Breast epithelium (tissue), 4 donors: ENCODE measurements at places on chromosomes 2 and 18. TPM values are rescaled to one million over a fixed set of nuclear protein-coding genes. Genes with fewer than 3 reads are reported as not detected.

DNA sequence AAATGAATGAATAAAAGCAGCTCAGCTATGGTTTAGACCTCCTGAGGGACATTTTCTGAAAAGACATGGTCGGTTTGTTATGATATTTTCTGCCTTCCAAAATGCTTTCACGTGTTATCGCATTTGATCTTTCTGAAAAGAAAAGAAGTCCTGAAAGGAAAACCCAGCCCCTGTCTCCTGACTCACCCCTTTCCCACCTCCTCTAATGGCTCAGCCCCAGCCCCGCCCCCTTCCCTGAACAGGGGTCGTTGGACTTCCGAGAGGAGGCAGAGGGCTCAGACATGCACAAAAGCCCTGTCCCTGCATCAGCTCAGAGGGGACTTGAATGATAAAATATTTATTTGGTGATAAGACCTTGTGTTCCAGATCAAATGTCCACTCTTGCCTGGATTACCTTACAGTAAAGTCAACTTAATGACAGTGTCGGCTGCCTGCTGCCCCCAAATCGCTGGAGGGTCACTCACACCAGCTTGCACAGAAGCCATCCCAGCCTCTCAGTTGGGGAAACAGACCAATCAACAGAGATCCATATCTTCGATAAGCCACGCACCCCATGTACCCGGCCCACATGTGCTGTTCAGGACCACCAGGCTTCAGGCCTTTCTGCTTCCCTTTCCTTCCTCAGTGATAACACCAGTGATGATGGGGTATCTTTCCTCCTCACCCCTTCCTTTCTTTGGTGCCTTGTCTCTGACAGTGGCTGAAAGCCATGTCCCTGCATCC lies 69.6 kb downstream of the CLHC1 start:
- no peak for DNase-seq
- H3K27me3 ChIP-seq = no peaks in the 10 kb centered on the region
- no peak overlapping the region for H3K4me3 ChIP-seq

DNA sequence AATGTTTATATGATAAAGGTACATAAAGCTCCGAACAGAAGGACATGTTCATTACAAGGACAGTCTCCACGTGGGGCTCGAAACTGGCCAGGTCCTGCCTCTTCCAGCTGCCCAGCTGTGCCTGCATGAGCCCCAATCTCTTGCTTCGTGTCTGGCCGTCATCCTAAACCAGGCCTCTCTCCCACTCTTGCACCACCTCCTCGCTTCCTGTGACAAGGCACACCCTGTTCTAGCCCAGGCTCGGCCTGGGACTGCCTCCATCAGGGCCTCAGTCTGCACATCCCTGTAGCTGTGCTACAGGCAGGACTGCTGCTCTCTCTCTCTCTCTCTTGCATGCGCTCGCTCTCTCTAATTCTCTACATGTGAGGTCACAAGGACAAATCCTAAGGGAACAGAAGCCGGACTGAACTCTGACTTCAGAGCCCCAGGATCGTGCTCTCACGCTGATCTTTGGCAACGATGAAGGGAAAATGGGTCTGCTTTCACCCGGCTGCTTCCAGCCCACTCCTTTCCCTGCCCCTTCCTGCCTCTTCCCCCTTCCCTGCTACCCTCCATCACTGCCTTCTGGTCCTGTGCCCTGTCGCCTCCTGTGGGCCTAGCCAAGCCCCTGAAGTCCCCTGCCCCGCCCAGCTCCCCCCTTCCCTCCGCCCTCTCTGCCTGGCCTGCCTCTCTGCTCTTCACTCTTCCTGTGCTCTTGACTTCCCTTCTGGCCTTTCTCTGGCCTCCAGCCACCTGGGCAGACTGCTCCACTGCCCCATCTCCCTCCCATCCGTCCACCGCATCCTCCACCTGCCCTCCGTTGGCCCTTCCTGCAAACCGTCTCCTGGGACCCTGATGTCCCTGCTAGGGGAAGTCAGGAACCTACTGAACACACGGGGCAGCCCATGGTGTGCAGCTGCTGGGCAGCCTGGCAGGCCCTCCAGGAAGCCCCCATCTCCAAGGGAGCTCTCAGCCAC lies 7.8 kb upstream of the GPR55 start:
- H3K4me3 ChIP-seq = no peak overlapping the region
- no peak for DNase-seq
- no peaks in the 10 kb centered on the region for H3K27me3 ChIP-seq
- no peaks in the 10 kb centered on the region for H3K36me3 ChIP-seq
- H3K4me1 ChIP-seq = no peaks in the 10 kb centered on the region
- peak overlapping the region; percentile 32 for H3K27ac ChIP-seq

DNA sequence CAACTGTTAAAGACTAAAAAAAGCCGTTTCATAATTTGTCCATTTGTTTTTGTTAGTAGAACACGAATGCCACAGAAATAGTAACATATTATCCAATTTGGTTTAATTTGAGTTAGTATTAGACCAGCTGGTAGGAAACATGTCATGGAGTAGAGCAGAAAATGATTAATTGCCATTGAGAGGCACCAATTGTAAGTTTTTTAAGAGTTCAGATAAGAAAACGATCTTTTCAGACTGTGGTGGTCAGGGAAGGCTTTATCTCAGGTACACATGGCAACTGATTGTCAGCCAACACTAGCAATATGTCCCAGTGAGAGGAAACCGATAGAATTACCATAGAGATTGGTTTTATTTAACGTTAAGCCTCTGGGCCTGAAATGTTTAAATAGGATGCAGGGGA lies 438.2 kb upstream of the MAP2 start:
- no peaks in the 10 kb centered on the region for H3K36me3 ChIP-seq
- H3K27ac ChIP-seq = no peak overlapping the region
- H3K4me1 ChIP-seq = no peaks in the 10 kb centered on the region
- no peak overlapping the region for H3K4me3 ChIP-seq
- no peaks in the 10 kb centered on the region for H3K27me3 ChIP-seq

DNA sequence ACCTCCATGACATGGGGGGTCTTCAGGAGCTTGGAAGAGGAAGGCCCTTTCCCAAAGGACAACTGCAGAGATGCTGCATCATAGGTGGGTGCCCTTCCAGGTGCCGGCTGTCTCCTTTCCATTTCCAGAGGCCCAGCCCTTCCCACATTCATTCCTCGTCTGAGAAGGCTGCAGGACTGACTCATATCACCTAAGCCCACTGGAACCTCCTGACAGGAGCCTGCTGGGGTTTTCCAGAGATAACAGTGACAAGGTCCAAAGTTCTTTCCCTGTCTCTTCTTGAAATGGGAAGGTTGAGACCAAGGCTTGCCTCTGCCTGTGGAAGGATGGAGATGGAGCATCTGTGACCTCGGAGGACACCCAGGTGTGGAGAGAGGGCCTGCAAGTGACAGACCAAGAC lies 3.6 kb upstream of the PRSS56 start:
- no peaks in the 10 kb centered on the region for H3K36me3 ChIP-seq
- no peak overlapping the region for H3K4me3 ChIP-seq
- peaks cover 24% of the 10 kb centered on the region for H3K27me3 ChIP-seq
- DNase-seq = no peak
- H3K27ac ChIP-seq = no peak overlapping the region

DNA sequence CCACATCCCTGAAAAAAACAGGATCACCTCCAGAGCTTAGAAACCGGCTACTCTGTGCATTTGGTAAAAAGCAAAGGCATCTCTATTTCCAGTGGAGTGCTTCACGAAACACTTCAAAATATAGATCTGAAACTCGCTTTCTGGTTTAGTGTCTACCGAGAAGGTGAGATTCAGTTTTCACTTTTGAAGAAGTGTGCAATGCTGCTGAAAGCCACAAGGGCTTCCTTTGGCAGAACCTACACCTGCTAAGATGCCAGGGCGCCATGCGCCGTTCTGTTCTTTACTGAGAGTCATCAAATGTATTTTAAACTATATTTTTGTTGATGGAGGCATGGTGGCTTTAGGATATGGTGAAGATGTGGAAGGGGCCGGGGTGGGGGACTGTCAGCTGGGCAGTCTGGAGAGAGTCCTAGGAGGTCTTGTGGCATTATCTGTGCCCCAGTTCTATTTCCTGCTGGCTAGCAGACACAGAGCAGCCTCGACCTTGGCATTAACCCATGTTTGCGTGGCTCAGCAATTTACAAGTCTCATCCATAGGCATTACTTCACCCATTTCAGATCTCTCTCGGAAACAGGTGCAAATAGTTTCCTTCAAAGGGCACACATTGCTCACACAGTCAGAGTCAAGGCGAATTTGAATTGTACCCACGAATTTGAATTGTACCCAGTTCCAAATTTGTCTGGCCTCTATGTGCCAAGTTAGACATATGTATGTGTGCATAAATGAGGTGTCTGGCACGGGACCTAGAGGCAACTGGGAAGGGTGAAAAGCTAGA lies 46.7 kb upstream of the KCNF1 start:
- H3K27me3 ChIP-seq = no peaks in the 10 kb centered on the region
- H3K36me3 ChIP-seq = no peaks in the 10 kb centered on the region
- H3K4me1 ChIP-seq = no peaks in the 10 kb centered on the region
- no peak overlapping the region for H3K4me3 ChIP-seq
- no peak for DNase-seq

GRCh38 chr2:225402210-225402776 lies 2.8 kb downstream of the NYAP2 start:
- H3K36me3 ChIP-seq = no peaks in the 10 kb centered on the region
- no peaks in the 10 kb centered on the region for H3K4me1 ChIP-seq
- no peak for DNase-seq
- H3K27me3 ChIP-seq = no peaks in the 10 kb centered on the region
- no peak overlapping the region for H3K4me3 ChIP-seq
- no peak overlapping the region for H3K27ac ChIP-seq

GRCh38 chr2:141814150-141814549 lies 316.7 kb downstream of the LRP1B start:
- no peak overlapping the region for H3K27ac ChIP-seq
- no peaks in the 10 kb centered on the region for H3K27me3 ChIP-seq
- no peak for DNase-seq
- no peaks in the 10 kb centered on the region for H3K36me3 ChIP-seq
- H3K4me3 ChIP-seq = no peak overlapping the region
- H3K4me1 ChIP-seq = no peaks in the 10 kb centered on the region

GRCh38 chr2:200640901-200641300 lies 55.1 kb downstream of the AOX1 start:
- no peak overlapping the region for H3K27ac ChIP-seq
- no peaks in the 10 kb centered on the region for H3K4me1 ChIP-seq
- no peaks in the 10 kb centered on the region for H3K27me3 ChIP-seq
- no peaks in the 10 kb centered on the region for H3K36me3 ChIP-seq
- H3K4me3 ChIP-seq = no peak overlapping the region

DNA sequence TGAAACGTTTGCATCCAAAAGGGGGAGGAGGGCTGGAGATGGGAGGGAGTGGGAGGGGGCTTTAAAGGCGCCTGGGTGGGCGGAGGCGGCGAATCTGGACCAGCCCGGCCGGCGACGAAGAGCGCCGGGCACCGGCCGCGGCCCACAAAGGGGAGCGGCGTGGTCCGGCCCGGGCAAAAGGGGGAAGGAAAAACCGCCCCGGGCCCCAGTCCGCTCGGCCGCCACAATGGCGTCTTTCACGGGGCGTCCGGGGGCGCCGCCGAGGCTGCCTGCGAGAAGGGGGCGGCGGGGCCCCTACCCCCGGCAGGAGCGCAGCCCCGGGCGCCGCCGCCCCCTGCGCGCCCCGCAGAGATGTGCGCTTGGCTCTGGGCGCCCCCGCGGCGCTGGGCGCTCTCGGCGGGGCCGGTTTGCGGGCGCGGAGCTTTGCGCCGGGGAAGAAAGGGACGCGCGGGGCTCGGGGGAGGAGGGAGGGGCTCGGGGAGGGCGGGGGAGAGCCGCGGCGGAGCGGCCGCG lies 108.1 kb upstream of the KCTD1 start:
- no peaks in the 10 kb centered on the region for H3K36me3 ChIP-seq
- H3K27ac ChIP-seq = peak overlapping the region; percentile 94
- DNase-seq = no peak

- DNase-seq = no peak
- no peaks in the 10 kb centered on the region for H3K4me1 ChIP-seq
- H3K36me3 ChIP-seq = no peaks in the 10 kb centered on the region
- no peaks in the 10 kb centered on the region for H3K27me3 ChIP-seq
Observed at GRCh38 chr2:241456546-241456945, 51.8 kb downstream of the STK25 start.

Gene LIPG
- 0.16 TPM for total RNA-seq

Gene LAMA1
- total RNA-seq = 14.7 TPM
